ENCODE measurements at places on chromosomes 5 and 9. TPM values are rescaled to one million over a fixed set of nuclear protein-coding genes. Genes with fewer than 3 reads are reported as not detected.
A peak's percentile ranks its signal among the peaks of the same experiment; 100 is the strongest.

- no peak for DNase-seq
- H3K36me3 ChIP-seq: no peaks in the 10 kb centered on the region
- no peak overlapping the region for H3K4me3 ChIP-seq
- peaks cover 11% of the 10 kb centered on the region for H3K4me1 ChIP-seq
- no peak overlapping the region for H3K27ac ChIP-seq
- H3K27me3 ChIP-seq: no peaks in the 10 kb centered on the region
These were observed 46.2 kb downstream of the LIX1 start for GRCh38 chr5:97096191-97096590.

DNA sequence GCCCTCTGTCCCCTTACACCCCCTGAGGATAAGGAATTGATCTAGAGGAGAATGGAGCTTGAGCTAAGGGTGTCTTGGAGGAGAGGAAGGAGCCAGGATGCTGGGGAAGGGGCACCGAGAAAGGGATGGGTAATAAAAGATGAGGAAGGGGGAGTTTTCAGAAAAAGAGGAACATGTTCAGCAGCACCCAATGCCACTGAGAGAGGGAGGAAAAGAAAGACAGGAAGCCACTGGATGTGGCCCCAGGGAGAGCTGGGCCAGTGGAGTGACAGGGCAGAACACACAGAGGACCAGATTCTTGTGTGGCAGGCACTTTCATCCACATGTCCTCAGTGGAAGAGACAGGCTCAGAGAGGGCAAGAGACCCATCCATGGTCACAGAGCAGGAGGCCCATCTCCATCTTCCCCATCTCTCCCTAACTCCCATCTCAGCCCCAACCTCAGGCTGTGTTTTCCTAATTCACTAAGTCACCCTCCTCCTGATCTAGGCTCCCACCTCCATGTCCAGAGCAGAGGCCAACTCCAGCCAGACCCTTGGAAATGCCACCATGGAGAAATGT, 7.2 kb downstream of the PFN3 start:
- H3K27ac ChIP-seq: no peak overlapping the region
- no peak for DNase-seq
- H3K4me1 ChIP-seq: peaks cover 38% of the 10 kb centered on the region
- H3K4me3 ChIP-seq: no peak overlapping the region

DNA sequence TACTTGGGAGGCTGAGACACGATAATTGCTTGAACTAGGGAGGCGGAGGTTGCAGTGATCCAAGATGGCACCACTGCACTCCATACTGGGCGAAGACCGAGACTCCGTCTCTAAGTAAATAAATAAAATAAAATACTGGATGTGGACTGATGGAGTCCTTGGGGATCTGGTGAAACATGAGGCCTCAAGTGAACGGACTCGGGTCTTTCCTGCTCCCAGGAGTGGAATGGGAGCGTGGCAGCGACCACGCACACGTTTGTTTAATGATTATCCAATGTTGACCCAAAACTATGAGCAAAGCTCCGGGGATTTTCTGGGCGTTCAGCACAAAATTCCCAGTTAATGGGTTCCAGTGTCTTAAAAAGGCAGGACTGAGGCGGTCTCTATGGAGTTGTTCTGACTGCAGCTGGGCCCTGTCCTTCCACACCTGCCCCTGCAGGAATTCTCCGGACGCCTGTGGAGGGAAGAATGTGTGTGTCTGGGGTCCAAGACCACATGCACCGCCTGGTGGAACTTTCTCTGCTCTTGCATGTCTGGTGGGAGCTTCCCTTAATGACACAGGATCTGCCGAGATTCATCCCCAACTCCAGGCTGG, 26.6 kb downstream of the NEK6 start:
- peak overlapping the region; percentile 85 for H3K27ac ChIP-seq
- no peak overlapping the region for H3K4me3 ChIP-seq
- H3K4me1 ChIP-seq: peaks cover 95% of the 10 kb centered on the region
- DNase-seq: no peak

DNA sequence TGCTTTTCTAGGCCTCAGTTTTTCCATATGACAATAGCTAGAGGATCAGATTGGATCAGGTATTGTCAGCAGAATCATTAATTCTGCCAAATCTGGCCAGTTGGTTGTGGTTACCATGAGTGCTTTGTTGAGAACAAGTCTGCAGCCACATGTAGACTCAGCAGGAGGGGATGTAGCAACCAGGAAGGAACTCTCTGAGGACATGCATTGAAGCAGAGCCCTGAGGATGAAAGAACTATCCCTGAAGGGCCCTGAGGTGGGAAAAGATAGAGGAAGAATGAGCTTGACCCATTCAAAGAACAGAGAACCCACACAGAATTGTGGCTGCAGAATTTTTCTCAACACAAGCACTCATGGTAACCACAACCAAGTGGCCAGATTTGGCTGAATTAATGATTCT, 60.1 kb upstream of the AFAP1L1 start:
- peaks cover 3% of the 10 kb centered on the region for H3K27me3 ChIP-seq
- H3K4me1 ChIP-seq: peaks cover 5% of the 10 kb centered on the region
- H3K4me3 ChIP-seq: no peak overlapping the region

- peak; percentile 90 for DNase-seq
- H3K27me3 ChIP-seq: no peaks in the 10 kb centered on the region
- H3K36me3 ChIP-seq: no peaks in the 10 kb centered on the region
These were observed at the start of gene ZFP2 for GRCh38 chr5:178895615-178896571. ZFP2 (plus strand) TSS chr5:178895913; CDS start chr5:178931314, 35,401 bp downstream.

- H3K4me1 ChIP-seq: no peaks in the 10 kb centered on the region
- H3K27ac ChIP-seq: no peak overlapping the region
- DNase-seq: no peak
- peaks cover 11% of the 10 kb centered on the region for H3K36me3 ChIP-seq
- no peak overlapping the region for H3K4me3 ChIP-seq
- H3K27me3 ChIP-seq: no peaks in the 10 kb centered on the region
These were observed 99.3 kb downstream of the SEMA6A start for GRCh38 chr5:116475338-116475737.

DNA sequence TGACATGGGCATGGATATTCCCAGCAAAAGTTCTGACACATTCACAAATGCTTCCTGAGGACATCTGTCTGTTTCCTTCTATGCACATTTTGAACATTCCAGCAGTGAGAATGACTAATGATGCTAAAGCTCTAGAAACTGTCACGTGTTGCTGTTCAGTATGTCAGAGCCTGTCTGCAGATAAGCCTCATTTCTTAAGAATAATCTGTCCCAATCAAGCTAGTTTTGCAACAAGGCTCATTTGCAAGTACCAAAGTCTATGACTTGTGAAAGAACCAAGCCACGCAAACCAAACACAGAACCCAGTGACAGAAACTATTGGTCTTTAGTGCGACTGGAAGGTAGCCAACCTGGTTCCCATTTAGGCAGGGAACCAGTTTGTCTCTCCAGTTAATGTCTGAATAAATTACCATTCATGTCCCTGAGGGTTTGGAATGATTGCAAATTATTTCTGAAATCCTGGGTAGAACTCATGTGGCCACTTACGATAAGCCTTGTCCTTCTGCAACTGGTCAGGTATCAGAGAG, 178.5 kb downstream of the C9orf152 start:
- H3K4me1 ChIP-seq: peaks cover 38% of the 10 kb centered on the region
- no peak overlapping the region for H3K4me3 ChIP-seq
- peak overlapping the region; percentile 51 for H3K27ac ChIP-seq
- H3K36me3 ChIP-seq: no peaks in the 10 kb centered on the region

GRCh38 chr9:121786543-121786948, 135.1 kb downstream of the DAB2IP start:
- no peaks in the 10 kb centered on the region for H3K27me3 ChIP-seq
- DNase-seq: no peak
- H3K4me3 ChIP-seq: no peak overlapping the region
- H3K36me3 ChIP-seq: no peaks in the 10 kb centered on the region

DNA sequence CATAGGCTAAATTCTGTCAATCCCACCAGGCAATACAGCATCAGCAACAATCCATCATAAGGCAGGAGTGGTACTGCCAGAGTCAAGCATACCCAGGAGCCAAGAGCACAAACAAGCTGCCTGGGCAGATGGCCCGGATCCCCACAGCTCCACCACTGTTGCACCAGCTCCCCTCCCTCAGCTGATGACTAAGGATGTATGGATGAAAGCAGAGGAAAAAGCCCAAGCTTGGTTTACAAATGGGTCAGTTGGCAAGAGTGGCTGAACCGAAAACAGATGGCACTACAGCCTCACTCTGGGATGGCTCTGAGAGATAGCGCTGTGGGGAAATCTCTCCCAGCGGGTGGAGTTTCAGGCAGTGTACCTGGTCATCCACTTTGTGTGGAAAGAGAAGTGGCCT, 29.4 kb downstream of the DROSHA start:
- no peak for DNase-seq

DNA sequence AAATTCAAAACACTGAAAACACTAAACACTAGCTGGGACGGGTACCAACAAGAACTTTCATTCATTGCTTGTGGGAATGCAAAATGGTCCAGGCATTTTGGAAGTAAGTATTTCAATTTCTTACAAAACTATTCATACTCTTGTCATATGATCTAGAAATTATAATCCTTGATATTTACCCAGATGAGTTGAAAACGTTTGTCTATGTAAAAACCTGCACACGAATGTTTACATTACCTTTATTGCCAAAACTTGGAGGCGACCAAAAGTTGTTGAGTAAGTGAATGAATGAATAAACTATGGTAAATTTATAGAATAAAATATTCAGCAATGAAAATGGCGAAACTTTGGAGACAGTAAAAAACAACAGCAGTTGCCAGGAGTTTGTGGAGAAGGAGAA, 222.1 kb upstream of the EDIL3 start:
- H3K4me1 ChIP-seq: no peaks in the 10 kb centered on the region
- H3K36me3 ChIP-seq: no peaks in the 10 kb centered on the region
- H3K4me3 ChIP-seq: no peak overlapping the region
- no peak for DNase-seq

DNA sequence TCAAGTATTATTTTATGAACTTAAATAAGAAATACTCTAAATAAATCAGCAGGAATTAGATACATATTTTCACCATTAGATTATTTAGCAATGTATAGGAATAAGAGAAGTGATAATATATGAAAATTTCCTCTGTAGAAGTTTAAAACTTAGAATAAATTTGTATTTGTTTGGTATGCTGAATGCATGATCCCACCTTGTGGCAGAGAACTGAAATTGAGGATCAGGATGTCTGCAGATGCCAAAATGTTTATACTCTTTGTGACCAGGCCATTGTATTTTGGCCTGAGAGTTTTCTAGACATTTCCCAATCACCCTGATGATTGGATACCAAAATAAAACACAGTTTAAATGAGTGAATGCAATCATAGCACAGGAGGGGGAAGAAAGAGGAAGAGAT, 6.3 kb downstream of the TYRP1 start:
- DNase-seq: no peak
- no peak overlapping the region for H3K4me3 ChIP-seq
- H3K36me3 ChIP-seq: no peaks in the 10 kb centered on the region
- no peaks in the 10 kb centered on the region for H3K27me3 ChIP-seq
- H3K27ac ChIP-seq: no peak overlapping the region
- no peaks in the 10 kb centered on the region for H3K4me1 ChIP-seq

- H3K27ac ChIP-seq: no peak overlapping the region
- H3K27me3 ChIP-seq: no peaks in the 10 kb centered on the region
- H3K4me3 ChIP-seq: no peak overlapping the region
- no peak for DNase-seq
These were observed 102.2 kb downstream of the CETN3 start for GRCh38 chr5:90307322-90307721.

DNA sequence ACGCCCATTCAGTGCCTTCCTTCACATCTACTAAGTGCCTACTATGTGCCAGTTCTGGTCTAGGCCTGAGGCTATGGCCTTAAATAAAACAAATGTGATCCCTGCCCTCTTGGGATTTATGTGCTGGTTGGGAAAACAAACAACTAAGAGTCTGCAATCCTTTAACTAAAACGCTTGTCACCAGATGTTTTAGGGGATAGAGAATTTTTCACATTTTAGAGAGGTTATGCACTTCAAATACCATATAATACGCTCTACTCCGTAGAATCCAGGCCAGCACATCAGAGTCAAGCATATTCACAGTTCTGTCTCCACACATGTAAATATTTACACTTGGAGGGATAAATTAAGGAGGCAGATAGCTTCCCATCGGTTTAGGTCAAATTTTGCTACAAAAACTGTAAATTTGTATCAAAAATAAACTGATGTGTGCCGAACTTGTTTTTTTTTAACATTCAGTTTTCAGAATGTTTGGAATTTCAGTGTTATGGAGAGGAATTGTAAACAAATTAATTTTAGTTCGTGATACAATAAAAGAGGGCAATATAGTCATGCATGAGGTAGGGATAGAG, 22.0 kb upstream of the ADRA1B start:
- no peak for DNase-seq
- H3K27me3 ChIP-seq: no peaks in the 10 kb centered on the region
- H3K4me1 ChIP-seq: no peaks in the 10 kb centered on the region

- no peak overlapping the region for H3K27ac ChIP-seq
- H3K36me3 ChIP-seq: no peaks in the 10 kb centered on the region
- DNase-seq: no peak
- H3K4me3 ChIP-seq: no peak overlapping the region
These were observed 66.6 kb upstream of the NR3C1 start for GRCh38 chr5:143470120-143470519.

GRCh38 chr9:107487521-107488374, 1.8 kb downstream of the KLF4 start:
- peak overlapping the region; percentile 79 for H3K4me3 ChIP-seq
- peaks cover 54% of the 10 kb centered on the region for H3K4me1 ChIP-seq
- peaks cover 37% of the 10 kb centered on the region for H3K27me3 ChIP-seq
- H3K36me3 ChIP-seq: no peaks in the 10 kb centered on the region

DNA sequence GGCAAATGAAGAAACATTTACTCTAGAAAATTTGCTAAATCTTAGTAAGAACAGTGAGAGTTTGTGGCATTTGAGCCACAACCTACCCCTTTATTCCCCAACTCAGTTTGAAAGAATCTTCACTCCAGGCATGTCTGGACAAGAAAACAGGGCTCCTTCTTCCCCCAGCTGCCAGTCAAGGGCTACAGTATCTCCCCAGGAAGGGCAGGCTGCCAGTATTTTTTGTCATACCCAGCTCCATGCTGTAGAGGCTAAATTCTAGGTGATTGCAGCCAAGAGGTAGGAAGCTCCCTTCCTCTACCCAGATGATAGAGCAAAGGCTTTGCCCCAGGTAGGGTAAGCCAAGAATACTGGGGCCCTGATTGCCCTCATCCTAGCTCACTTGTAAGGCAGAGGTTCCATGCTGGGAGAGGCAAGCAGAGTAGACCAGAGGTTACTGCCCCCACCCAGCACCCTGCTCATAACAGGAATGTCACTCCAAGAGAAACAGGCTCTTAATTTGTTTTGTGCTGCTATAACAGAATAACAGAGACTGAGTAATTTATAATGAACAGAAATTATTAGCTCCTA, 20.0 kb upstream of the GRPEL2 start:
- no peaks in the 10 kb centered on the region for H3K4me1 ChIP-seq
- H3K4me3 ChIP-seq: no peak overlapping the region
- no peak overlapping the region for H3K27ac ChIP-seq
- no peak for DNase-seq
- no peaks in the 10 kb centered on the region for H3K27me3 ChIP-seq
- H3K36me3 ChIP-seq: no peaks in the 10 kb centered on the region

- no peaks in the 10 kb centered on the region for H3K4me1 ChIP-seq
- H3K36me3 ChIP-seq: no peaks in the 10 kb centered on the region
- H3K27ac ChIP-seq: no peak overlapping the region
These were observed 322.4 kb downstream of the MAN2A1 start for GRCh38 chr5:110012145-110012544.

TRAF2 gene
- total RNA-seq: 35.3 TPM

EXD3 gene
- total RNA-seq: 28.5 TPM

PCA3 gene
- not detected for total RNA-seq

CDC25C gene
- 2.1 TPM for total RNA-seq

EQTN gene
- total RNA-seq: not detected

PCDHGA8 gene
- total RNA-seq: 1.6 TPM

GM2A gene
- total RNA-seq: 73.7 TPM

FAXDC2 gene
- total RNA-seq: 34.8 TPM
